NCI-H1436 (cell line): ENCODE measurements at places on chromosomes 16 and 17.

GRCh38 chr16:69397821-69398521 lies 12.2 kb upstream of the TERF2 start:
- peak; percentile 16 for DNase-seq

- no peak for DNase-seq
Observed at GRCh38 chr16:47033176-47033575, 59.7 kb upstream of the DNAJA2 start.

DNA sequence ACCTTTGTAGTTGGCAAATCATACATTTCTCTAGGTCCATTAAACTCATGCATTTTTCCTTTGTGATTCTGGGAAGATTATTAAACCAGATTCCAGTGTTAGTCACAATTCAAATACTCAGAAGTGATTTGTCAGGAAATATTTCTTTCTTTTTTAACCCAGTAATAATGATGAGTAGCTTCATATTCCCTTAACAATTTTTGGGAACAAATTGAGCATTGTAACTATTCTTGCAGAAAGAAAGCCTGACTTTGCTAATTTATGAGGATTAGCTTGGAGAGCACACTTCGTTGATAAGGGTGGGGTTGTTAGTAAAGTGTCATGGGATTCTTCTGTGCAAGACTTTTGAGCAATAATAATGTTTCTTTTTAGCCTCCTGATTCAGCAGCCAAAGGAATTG lies 18.7 kb upstream of the KRT24 start:
- no peak for DNase-seq

GRCh38 chr17:59510611-59511010 lies 54.8 kb upstream of the DHX40 start:
- no peak for DNase-seq

GRCh38 chr17:66583112-66583748 lies 251.7 kb upstream of the CACNG5 start:
- no peak for DNase-seq

GRCh38 chr16:75044800-75045361 lies 46.1 kb downstream of the ZNRF1 start:
- no peak for DNase-seq

DNA sequence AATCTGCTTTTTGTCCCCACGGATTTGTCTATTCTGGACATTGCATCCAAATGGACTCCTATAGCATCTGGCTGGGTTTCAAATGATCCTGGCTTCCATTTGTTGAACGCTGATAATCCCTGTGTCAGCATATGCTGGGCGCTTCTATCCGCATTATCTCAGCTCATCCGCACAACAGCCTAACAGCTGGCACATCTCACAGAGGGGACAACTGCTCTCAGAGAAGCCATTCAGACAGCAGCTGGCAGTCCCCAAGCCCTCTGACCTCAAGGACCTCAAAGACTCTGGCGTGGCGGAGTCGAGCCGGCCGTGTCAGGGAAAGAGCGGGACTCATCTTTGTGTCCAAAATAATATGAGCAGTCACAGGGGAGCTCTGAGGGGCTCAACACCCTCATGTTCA lies 82.3 kb downstream of the NT5M start:
- DNase-seq: no peak

DNA sequence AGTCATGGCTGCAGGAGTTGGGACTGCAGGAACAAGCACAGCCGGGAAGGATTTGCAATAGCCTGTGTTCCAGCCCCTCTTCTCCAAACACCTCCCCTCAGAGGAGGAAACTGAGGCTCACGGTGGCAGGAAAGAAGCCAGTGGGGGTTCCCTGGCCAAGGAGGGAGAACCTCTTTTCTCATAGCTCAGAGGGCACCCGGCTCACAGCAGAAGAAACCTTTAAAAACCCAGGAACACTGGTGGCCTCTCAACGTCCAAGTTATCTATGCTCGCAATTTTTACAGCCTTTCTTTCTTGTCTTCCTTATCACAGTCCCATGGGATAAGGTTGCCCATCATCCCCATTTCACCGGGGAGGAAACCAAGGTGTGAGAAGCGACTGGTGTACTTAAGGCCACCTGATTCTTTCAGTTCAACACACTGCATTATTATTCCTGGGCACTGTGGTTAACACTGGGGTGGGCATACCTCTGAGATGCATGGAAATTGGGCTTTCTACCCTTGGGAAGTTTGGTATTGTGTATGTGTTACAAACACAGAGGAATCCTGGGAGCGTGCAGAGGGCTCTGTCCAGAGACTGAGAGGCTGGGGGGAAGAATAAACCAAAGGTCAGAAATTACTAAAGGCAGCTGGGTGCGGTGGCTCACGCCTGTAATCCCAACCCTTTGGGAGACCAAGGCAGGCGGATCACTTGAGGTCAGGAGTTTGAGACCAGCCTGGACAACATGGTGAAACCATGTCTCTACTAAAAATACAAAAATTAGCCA lies 791 bp upstream of the ZNF629 start:
- DNase-seq: no peak

DNA sequence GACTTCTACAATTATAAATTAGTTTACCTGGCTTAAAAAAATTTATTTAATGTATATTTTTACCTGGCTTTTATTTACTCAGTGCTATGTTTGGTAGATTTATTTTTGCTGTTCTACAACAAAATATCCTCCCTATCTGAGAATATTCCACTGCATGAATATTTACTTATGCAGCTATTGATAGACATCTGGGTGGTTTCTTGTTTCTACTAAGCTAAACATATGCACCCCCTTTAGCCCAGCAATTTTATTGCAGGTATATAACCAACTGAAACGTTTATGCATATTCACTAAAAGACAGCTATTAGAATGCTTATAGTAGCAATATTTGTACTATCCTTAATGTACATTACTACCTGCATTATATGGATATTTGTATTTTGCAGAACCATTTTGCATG lies 187.7 kb upstream of the CPHXL start:
- DNase-seq: no peak

DNA sequence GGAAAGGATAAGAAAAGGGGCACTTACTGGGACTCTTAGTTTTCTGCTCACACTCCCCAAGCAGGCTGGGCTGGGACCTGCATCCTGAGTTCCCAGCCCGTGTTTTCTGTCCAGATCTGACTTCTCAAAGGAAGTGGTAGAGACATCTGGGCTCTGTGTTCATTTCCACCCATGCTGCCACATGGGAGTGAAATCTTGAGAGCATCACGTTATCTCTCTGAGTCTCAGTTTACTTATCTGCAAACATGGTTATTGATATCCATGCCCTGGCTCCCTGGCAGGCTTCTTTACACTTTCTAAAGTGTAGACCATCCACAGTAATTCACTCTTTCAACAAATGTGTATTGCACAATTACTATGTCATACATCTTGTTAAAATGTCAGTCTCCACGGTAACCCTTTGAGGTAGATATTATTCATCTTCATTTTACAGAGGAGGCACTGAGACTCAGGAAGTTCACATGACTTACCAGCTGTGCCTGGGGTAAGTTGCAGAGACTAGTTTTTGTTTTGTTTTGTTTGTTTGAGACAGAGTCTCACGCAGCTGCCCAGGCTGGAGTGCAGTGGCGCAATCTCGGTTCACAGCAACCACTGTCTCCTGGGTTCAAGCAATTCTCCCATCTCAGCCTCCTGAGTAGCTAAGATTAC lies 3.4 kb downstream of the ZNF688 start:
- DNase-seq: peak; percentile 3

DNA sequence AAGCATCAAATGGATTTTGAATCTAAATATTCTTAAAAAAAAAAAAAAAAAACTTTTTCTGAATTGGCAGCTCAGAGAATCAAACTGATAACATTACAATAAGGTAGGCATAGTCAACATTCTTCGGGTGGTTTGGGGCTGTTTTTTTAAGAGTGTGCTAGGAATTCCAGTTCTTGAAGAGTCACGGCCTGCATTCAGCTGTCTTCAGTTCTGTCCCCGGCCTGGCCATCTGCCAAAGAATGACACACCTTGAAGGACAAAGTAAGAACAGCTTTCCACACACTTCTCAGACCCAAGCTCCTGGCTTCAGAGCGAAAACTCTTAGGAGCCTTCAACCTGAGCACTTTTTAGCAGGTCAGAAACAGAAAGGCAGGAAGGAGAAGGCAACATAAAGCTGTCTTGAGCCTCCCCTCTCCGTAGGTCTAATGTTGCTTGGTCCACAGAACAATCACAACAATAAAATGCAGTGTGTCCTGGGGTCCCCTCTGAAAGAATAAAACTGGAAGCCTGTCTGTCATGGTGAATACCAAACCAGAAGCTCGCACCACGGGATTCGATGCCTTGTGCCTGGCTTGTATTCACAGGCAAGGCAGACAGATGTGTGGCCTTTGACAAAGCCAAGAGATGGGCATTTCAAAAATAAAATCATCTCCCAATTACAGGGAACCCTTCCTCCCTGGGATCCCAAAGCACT lies 524.4 kb upstream of the ZFHX3 start:
- no peak for DNase-seq

DNA sequence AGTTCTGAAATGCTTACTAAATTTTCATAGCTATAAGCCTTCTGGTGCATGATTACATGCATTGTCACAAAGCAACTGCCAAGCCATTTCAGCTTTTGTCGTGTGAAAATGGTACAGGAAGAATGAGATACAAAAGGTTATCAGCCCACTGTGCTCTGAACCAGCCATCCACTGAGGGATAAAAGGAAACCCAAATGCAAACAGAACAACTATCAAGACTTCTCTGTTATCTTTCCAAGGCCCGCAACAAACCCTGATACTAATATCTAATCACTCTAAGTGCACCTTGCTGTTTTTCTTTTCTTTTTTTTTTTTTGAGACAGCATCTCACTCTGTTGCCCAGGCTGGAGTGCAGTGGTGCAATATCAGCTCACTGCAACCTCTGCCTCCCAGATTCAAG lies 109.0 kb downstream of the FTO start:
- DNase-seq: no peak

DNA sequence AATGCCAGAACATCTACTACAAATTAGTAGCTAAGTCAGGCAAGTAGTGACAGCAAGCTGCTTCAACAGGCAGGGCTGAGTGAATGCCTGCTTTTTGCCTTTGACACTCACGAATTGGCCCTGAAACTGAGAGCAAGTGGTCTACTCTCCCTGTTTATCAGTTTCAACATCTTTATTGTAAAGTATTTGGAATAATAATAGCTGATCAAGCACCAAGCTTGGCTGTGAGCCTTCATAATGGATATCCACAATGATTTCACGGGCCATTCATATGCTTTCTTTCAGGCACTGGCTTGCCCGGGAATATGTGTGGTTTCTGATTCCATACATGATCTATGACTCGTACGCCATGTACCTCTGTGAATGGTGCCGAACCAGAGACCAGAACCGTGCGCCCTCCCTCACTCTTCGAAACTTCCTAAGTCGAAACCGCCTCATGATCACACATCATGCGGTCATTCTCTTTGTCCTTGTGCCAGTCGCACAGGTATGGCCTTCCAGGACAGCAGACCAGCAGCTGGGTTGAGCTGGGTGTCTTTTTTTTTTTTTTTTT lies 5.2 kb downstream of the TLCD3A start:
- DNase-seq: no peak

DNA sequence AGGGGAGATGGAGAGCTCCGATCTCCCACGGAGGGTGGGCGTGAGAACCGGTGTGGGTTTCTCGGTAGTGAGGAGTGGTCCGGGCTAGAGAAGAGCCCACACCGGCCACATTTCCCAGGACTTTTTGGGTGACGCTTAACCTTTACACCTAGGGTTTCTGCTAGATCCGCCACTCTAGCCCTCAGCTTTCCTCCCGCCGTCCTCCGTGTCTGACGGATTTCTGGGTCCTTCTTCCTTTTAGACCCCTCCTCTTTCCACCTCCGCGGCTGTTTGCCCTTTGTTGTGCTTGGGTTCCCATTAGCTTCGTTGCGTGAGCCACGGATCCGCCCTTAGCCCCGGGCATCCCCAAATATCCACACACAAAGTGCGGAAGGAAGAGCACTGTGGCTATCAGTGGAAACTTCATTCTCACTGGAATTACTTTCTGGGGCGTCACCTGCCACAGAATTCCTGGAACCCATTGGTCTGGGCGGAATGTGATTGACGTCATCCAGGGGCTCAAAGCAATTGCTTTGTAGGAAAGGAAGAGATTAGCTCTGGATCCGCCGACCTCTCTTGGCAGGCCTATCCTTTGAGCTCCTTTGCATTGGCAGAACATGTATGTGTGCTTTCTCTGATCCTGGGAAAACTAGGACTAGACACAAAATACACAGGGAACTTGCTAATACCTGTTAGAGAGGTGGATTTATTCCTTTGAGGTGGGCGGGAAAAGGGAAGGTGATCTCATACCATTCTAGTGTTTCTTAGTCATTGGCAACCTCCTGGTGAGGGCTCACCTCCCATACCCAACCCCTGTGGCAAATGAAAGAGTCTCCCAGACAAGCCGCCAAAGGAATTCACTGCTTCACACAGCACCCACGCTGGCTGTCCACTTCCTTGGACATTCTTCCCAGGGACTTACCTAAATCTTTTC lies 654 bp downstream of the TNFAIP1 start:
- DNase-seq: peak; percentile 37

GRCh38 chr17:65208717-65209116 lies 71.5 kb downstream of the RGS9 start:
- no peak for DNase-seq
